Kidney epithelial cell (primary cell): ENCODE measurements at places on chromosomes 6 and 20. TPM values are rescaled to one million over a fixed set of nuclear protein-coding genes. Genes with fewer than 3 reads are reported as not detected.

CRISP2 gene
- not detected in 2 replicates for total RNA-seq

DNA sequence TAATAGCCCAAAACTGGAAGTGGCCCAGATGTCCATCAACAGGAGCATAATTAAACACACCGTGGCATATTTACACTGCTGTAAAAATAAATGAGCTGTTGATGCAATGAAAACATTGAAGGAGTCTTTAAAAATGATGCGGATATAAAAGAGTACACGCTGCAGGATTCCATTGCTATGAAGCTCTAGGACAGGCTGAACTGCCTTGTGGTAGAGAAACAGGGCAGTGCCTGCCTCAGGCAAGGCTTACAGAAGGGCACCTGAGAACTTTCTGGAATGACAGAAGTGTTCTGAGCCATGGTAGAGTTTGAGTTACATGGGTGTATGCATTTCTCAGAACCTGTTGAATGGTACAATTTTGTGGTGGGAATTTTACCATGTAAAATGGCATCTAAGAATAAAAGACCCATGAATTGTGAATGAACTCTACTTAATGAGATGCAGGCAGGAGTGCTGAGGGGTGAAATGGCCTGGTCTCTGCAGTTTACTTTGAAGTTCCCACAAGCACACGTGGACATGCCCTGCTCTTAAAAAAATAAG, 45.3 kb upstream of the RIN2 start:
- no peak for DNase-seq

- DNase-seq: peak; percentile 50
Measured at GRCh38 chr6:151763938-151764680, 43.4 kb upstream of the ESR1 start.

- no peak for DNase-seq
Measured at GRCh38 chr6:81086991-81087390, 665.5 kb downstream of the TENT5A start.

DNA sequence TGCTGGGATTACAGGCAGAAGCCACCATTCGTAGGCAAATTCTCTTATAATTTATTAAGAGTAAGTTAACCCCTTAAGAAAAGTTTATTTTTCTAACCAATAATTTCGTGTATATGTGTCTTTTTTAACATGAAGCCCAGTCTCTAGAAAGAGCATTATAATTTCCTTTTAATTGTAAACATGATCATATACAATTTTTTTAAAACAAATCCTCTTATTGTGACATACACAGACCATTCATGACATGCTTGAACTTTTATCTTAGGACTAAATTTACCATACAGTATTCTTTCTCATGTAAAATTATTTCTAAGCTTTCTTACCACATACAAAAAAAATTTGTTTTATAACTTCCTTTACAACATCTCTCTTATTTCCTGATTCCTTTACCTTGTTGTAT, 6.7 kb downstream of the ACOT13 start:
- DNase-seq: no peak

- no peak for DNase-seq
Measured at GRCh38 chr20:61886721-61887595, 178.7 kb downstream of the TAF4 start.

MEI4 gene
- total RNA-seq: 0.21 TPM in 1 of 2 replicates, not detected in the other

MEP1A gene
- total RNA-seq: not detected in 2 replicates

HTR1E gene
- not detected in 2 replicates for total RNA-seq

GPSM3 gene
- total RNA-seq: 20.8 and 25.6 TPM in 2 replicates

DNA sequence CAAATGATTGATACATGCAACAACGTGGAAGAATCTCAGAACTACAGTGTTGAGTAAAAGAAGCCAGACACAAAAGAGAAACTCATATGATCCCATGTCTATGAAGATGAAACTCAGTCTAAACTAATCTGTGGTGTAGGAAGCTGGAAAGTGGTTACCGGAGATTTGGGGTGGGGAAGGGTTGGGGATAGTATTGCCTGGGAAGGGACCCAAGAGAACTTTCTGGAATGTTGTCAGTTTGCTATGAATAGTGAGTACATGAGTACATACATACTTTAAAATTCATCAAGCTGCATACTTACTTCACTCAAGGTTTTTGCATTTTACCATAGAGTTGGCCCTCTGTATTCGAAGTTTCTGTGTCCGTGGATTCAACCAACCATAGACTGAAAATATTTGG, 106.0 kb downstream of the SAMD5 start:
- no peak for DNase-seq

DYNLT1 gene
- 120 and 124 TPM in 2 replicates for total RNA-seq

DNA sequence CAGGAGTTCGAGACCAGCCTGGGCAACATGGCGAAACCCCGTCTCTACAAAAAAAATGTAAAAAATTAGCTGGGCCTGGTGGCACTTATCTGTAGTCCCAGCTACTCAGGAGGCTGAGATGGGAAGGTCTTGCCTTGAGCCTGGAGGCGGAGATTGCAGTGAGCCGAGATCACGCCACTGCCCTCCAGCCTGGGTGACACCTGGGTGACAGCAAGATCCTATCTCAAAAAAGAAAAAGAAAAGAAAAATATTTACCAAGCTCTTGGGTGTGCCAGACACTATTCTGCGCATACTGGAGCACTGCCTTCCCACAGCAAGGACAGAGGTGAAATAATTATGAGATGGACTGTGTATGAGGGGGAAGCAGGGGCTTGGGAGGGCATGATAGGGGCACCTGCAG, 19.6 kb downstream of the POFUT1 start:
- DNase-seq: no peak

- no peak for DNase-seq
Measured at GRCh38 chr6:108951351-108951953, 103.2 kb downstream of the ARMC2 start.

DNA sequence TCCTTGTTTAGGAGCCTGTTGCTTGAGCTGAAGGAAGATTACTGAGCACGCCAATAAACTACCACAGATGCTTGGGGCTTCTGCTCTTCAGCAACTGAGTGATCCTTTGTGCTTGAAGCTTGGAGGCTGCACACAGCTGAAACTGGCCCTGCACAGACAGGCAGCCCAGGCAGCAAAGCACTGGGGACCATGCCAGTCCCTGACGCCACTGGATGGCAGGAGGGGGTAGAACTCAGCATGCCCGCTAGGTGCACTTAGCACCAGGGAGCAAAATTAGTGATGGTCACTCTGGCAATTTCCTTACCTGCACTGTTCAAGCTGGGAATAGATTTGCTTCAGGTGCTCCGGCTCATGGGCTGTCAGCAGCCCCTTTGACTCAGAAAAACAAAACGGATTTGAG, 91.5 kb downstream of the FAM50B start:
- DNase-seq: no peak

DNA sequence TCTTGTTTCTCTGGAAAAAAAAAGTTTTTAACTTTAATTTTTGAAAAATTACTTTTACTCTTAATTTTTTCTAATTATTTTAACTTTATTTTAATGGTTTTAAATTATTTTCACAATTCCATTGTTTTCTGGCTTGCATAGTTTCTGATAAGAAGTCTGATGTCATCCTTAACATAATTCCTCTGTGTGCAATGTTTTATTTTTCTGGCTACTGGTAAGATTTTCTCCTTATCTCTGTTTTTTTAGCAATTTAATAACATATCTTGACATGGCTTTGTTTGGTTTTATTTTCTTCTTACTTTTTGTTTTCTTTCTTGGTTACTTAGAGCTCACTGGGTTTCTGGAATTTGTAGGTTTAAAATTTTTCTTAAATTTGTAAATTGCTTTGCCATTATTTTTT, 114.8 kb downstream of the TBXT start:
- DNase-seq: no peak

TGM6 gene
- not detected in 2 replicates for total RNA-seq

CST7 gene
- total RNA-seq: not detected in 2 replicates

GRCh38 chr6:152598901-152599537, 38.1 kb downstream of the SYNE1 start:
- DNase-seq: no peak

TRIM10 gene
- total RNA-seq: not detected in 2 replicates

MYL9 gene
- total RNA-seq: 58.5 and 83.2 TPM in 2 replicates

ZNF311 gene
- total RNA-seq: 2.6 and 2.7 TPM in 2 replicates

SLC17A2 gene
- total RNA-seq: not detected in 2 replicates

GRIK2 gene
- total RNA-seq: 0.13 and 5.5 TPM in 2 replicates

DNA sequence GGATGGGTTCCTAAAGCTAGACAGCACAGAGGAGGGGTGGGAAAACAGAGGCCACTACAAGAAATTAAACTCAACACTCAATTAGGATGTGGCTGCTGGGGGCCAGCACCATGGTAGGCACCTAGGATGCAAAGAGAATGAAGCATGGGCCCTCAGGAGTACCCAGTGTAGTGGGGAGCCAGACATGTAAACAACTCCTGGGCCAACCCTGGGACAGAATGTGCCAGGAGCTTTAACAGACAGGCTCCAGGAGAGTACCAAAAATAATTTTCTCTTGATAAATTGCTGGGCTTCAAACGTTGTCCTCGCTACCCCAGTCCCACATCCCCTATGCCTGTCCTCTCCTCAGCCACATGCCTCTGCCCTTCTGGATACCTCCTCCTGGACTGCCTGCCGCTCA, 1.7 kb downstream of the TMEM151B start:
- no peak for DNase-seq
